COLO829 (cell line): ENCODE measurements at places on chromosomes 12 and 14.

GRCh38 chr14:86057018-86057667, 527.2 kb downstream of the FLRT2 start:
- DNase-seq = peak; percentile 43

GRCh38 chr12:131441060-131441396, 269.9 kb upstream of the SFSWAP start:
- no peak for DNase-seq

DNA sequence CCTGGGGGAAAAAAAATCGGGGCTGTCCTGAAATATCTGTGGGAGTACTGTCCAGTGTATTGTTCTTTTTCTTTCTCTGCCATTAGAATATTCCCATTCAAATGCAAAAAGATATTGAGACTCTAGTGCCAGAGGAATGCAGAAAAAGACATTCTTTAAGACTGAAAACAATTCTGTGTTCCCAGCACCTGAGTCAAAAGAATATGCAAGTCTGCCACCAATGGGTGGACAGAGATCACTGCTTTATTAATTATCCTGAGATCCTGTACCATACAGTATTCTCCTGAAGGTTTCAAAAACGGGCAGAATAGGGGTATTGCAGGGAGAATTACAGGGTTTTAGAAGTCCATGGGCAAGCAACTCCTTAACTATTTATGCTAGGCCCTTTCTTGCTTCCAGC, 361.8 kb downstream of the C12orf50 start:
- DNase-seq = peak; percentile 18

DNA sequence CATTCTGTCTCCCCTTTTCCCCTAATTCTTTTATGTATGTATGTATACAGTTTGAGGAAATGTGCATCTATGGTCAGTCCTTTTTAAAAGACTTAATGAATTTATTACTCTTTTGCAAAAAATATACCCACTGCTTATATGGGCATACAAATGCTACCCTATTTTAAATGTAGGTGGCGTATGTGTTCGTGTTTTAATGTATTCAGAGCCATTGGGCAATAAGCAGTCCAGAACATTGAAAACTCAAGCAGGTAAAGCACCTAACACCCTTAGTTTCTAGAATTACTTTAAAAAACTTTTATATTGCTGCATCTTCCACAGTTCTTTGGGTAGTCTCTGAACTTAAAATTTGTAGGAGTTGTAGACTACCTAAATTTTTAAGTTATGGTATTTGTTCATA, 42.6 kb upstream of the A2ML1 start:
- no peak for DNase-seq

- no peak for DNase-seq
Observed at GRCh38 chr14:77502109-77502782, 3.6 kb upstream of the ISM2 start.

DNA sequence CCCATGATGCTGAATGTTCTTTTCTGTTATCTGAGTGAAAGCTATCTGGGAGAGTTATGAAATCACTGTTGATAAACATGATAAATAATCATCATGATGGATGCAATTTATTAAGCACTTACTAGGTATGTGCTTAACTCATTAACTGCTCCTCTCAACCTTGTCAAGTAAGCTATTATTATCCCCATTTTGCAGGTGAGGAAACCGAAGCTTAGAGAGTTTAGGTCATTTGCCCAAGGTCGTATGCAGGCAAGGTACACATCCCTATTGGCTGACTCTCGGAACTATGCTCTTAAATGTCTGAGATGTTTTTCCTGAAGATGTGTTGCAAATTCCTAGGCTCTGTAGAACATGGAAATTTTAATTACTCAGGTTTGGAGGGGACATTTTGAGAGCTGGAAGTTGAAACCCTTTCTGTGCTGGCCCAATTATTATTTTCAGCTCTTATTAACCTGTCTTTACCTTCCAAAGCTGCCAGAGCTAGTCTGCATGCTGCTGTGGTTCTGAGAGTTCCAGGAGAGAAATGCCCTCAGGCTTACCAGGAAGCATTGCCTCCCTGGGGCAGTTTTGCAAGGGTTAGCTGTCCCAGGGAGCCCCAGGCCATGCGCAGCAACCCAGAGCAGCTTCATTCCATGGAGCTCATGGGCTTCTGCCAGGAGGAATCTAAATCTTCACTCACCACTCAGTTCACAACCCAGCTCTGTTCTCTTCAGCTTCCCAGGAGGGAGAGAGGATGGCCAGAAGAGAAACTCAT, 55.6 kb upstream of the OAS1 start:
- DNase-seq = no peak

- no peak for DNase-seq
Observed at GRCh38 chr14:85366226-85366625, 163.7 kb upstream of the FLRT2 start.

DNA sequence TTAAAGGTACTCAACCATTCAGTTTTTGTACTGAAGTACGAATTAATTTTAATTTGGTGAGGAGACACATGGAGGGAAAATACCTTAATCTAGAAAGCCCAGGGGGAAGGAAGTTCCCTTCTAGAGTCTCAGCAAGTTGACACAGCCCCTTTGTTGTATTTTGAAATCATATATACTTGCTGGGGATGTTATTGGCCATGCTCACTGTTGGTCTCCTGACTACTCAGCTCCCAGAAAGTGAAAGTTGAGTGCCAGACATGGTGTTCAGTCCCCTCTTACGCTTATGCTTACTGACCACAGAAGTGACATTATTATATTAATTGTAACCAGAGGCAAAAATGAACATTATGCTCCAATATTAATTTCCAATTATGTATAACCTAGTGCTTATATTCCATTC, 28.1 kb downstream of the ARF6 start:
- DNase-seq = no peak

DNA sequence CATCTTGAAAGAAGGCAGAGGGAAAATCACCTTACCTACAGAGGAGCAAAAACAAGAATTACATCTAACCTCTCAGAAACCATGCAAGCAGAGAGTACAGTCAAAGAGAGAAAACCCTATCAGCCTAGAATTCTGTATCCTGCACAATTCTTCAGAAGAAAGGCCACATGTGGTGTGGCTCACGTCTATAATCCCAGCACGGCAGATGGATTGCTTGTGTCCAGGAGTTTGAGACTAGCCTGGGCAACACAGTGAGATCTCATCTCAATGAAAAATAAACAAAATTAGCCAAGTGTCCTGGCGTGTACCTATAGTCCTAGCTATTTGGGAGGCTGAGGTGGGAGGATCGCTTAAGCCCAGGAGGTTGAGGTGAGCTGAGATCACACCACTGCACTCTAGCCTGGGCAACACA, 48.2 kb downstream of the ATF7 start:
- no peak for DNase-seq

DNA sequence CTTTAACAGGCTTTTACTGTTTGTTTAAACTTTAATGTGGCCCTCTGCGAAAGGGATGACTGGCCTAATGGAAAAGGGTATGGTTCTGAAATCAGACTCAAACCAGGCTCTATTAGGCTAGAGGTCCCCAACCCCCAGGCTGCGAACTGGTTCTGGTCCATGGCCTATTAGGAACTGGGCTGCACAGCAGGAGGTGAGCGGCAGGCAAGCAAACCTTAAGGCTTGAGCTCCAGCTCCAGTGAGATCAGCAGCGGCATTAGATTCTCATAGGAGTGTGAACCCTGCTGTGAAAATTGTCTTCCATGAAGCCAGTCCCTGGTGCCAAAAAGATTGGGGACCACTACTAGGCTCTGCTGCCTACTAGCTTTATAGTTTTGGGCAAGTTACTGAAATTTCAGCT, 11.1 kb downstream of the GALNT4 start:
- no peak for DNase-seq

- no peak for DNase-seq
Observed at GRCh38 chr12:26032719-26033241, 74.3 kb downstream of the RASSF8 start.

GRCh38 chr12:97182769-97183168, 275.7 kb downstream of the NEDD1 start:
- no peak for DNase-seq

- no peak for DNase-seq
Observed at GRCh38 chr12:76755829-76756379, 8.0 kb upstream of the ZDHHC17 start.

DNA sequence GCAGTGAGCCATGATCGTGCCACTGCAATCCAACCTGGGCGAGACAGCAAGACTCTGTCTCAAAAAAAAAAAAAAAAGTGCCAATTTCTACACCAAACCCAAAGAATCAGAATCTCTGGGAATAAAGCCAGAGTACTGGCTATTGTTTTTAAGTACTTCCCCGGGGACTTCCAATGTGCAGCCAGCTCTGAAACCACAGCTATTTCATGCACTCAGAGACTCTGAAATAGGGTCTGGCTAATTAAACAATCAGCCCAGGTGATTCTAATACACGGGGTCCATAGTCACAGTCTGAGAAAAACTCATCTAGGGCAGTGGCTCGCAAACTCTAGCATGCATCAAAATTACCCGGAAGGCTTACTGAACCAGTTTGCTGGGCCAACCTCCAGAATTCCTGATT, 56.3 kb downstream of the SIX6 start:
- DNase-seq = no peak

- no peak for DNase-seq
Observed at GRCh38 chr12:6612247-6612646, 5.1 kb upstream of the CHD4 start.

- no peak for DNase-seq
Observed at GRCh38 chr14:75230140-75230792, 48.4 kb upstream of the FOS start.

DNA sequence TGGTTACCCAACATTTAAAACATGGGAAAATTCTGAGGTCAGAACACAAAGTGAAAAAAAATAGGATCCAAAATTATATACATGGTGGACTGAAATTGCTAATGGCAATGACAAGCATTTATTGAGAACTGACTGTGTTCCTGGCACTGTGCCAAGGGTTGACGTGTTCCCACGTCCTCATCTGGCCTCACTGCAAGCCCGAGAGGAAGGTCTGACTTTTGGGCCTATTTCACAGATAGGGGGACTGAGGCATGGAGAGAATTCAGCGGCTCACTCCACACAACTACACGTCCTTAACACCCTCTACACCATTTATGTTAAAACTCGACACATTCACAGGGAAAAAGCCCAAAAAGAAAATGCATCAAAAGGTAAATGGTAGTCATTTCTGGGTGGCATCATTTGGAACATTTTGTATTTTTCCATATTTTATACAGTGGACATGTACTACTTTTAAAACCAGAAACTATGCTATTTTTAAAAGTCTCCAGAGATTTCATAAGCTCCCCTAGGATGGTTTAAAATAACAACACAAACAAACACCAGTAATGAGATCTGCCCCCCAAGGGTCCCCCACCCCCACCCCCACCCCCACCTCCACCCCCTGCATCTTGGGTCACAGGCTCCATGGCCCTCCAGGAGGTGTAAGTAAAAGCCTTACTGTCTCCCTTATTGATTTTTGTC, 27.7 kb downstream of the CLMN start:
- DNase-seq = no peak
